ENCODE measurements at places on chromosomes 16 and 17. TPM values are rescaled to one million over a fixed set of nuclear protein-coding genes. Genes with fewer than 3 reads are reported as not detected.

DNA sequence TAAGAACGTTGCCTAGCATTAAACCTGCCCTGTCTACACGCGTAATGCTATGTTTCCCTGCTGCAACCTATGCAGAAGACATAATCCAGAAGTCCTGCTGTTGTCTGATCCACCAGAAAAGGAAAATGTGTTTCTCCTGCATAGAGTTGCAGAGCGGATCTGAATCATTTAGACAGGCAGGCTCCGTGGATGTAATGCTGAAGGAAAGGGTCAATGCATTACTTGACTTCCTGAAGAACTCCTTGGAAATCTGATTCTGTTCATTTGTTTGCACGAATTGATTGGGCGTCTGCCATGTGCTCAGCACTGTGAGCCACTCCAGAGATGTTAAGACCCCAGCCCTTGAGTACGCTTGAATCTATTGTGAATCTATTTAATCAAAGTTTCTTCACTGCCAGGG, 83.4 kb downstream of the FOXL1 start:
- no peaks in the 10 kb centered on the region for H3K4me1 ChIP-seq
- no peak overlapping the region for H3K4me3 ChIP-seq
- no peaks in the 10 kb centered on the region for H3K36me3 ChIP-seq
- H3K27me3 ChIP-seq, result peaks cover 17% of the 10 kb centered on the region

DNA sequence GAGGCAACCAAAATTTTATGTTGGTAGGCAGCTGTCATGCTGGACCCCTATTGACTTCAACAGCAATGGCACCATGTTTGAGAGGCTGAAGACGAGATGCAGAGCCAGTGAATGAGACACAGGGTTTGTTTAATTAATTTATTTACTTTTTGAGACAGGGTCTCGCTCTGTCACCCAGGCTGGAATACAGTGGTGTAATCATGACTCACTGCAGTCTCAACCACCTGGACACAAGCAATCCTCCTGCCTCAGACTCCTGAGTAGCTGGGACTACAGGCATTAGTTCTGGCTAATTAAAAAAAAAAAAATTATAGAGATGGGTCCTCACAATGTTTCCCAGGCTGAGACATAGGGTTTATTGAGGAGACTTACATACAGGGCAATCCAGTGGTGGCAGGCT, 36.2 kb upstream of the PPM1D start:
- H3K4me3 ChIP-seq, result no peak overlapping the region
- H3K27me3 ChIP-seq, result no peaks in the 10 kb centered on the region
- H3K4me1 ChIP-seq, result no peaks in the 10 kb centered on the region
- no peak overlapping the region for H3K27ac ChIP-seq
- DNase-seq, result no peak

The OTOP3 gene
- not detected for total RNA-seq

GRCh38 chr17:30395398-30396022, 16.8 kb downstream of the CPD start:
- no peaks in the 10 kb centered on the region for H3K27me3 ChIP-seq
- H3K4me1 ChIP-seq, result no peaks in the 10 kb centered on the region
- no peak for DNase-seq
- no peak overlapping the region for H3K27ac ChIP-seq

The OTOP2 gene
- total RNA-seq, result not detected

DNA sequence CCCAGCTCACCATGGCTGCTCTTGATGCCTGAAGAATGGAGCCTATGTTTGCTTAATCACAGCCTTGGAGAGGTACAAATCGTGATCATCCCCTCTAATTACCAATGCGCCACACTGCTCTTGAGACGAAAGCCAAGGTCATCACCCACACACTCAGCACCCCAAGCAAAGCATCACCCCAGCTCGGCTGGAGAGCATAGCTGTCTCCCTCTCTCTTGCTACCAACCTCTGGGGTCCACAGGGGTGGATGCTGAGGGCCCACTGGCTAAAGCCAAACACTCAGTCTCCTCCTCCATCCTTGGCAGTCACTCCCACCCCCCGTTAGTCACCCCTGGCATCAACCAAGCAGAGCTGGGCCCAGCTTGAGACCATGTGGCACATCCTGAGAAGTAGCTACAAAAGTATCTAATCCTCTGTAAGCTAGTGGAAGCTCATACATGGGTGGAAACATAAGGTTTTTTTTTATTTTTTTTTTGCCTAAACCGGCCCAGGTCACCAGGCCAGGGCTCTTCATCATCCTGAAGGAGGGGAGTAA, 44.8 kb downstream of the PIMREG start:
- H3K36me3 ChIP-seq, result no peaks in the 10 kb centered on the region
- H3K27me3 ChIP-seq, result no peaks in the 10 kb centered on the region
- peaks cover 9% of the 10 kb centered on the region for H3K4me1 ChIP-seq
- H3K4me3 ChIP-seq, result no peak overlapping the region

The HOXB9 gene
- not detected for total RNA-seq

The ALOXE3 gene
- total RNA-seq, result not detected
